ENCODE measurements at places on chromosomes 11 and 22.

- DNase-seq: no peak
These were observed 34.0 kb downstream of the FLI1 start for GRCh38 chr11:128727796-128728431.

- DNase-seq: no peak
These were observed 32.3 kb downstream of the ACO2 start for GRCh38 chr22:41501209-41501608.

DNA sequence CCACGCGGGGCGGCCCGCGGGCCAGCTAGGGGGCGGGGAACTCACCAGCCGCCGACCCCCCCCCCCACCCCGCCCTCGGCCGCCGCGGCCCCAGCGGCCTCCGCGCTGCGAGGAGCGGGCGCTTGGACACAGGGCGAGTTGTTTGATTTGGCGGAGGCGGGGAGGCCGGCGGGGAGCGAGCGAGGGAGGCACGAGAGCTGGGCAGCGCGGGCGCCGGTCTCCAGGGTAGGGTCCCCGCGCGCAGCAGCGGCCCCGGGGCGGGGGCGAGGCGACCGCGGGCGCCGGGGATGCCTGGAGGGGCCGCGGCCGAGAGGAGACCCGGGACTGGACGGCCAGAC lies 64.4 kb downstream of the NAV2 start:
- no peak for DNase-seq

- no peak for DNase-seq
These were observed 14.8 kb downstream of the TAB1 start for GRCh38 chr22:39414377-39414776.

GRCh38 chr22:48259991-48260670 lies 1497.7 kb downstream of the TBC1D22A start:
- DNase-seq: no peak

DNA sequence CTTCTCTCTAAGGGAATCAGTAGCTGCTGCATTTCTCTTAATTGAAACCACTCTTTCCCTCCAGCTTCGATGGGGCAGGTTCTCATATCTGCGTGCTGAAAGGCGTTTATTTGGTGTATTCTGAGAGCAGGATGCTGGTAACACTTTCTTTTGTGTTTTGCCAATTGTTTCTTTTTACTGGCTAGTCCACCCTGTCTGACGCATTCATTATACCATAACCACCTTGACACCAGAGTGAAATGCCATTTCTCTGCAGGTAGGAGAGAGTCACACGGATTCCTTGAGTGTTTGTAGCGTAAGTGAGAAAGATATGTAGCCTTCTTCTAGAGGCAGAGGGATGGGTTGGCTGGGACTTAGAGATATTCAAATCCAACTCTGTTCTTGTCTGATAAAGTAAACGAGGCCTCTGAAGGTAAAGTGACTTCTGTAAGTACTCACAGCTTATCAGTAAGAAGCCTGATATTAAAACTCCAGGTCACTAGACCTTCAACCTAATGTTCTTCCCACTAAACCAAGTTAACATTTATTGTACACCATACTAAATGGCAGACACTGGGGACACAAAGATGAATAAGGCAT lies 21.4 kb downstream of the CD44 start:
- no peak for DNase-seq

DNA sequence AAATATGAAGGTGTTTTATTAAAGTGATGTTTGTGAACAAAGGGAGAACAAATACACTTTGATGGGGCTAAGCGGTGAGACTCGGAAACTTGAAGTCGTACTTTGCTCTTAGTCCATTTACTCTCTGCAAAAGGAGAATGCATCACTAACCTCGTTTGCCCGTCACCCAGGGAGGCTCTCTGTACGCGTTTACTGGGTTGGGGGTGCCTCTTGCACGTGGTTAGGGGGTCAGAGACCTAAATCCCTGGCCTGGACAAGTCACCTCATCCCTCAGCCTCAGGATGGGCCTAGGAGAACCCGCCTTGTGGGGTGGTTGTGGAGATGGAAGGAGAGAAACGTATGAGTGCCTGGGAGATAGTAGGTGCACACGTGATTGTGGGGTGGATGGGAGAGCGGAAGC lies 803 bp upstream of the IFT27 start:
- DNase-seq: no peak

DNA sequence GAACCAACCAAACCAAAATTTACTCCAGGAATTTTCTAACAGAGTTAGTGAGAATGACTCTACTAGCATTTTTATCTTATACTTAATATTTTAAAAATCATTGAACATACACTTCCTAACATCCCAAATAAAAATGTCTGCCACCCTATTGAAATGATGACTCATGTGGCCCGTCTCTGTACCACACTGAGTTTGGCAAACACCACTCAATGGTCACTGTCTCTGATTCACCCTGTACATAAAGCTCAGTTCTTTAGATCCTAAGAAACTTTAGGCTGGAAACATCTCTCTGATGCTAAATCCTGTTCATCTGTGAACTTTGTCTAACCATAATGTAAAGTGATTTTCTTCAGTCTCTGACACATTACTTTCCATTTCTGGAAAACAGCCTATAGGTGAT lies 182.0 kb downstream of the CWF19L2 start:
- DNase-seq: no peak

- no peak for DNase-seq
These were observed 47.8 kb downstream of the FLRT1 start for GRCh38 chr11:64083398-64084080.

DNA sequence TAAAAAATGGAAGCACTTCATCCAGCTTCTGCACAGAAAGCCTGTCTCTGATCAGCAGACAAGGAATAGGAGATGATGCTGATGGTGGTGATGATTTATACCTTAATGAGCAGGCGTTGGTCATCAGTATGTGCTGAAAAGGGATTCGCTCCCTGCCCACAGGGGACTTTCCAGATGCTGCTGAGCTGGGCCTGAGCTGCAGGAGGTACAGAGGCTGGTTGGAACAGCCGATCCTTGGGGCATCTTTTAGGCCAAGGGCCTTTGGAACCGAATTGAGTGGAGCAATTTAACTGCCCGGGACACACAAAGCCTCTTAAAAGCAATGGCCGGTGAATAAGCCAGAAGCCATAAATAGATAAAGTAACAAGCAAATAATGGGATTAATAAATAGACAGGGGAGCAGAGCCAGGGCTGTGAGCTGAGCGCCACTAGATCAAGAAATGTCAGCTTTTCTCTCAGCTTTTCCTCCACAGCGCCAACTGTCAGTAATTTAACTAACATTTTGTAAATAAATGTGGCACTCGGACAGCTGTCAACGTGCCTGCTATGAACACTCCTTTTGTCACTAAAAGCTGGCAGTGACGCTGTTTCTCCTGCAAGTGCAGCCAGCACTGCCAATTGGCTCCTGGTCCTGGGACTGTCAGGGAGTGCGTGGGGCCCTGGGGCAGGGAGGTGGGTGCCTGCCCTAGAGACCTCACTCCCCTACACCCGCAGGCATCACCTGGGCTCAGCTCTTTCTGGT lies 562.3 kb downstream of the NTM start:
- no peak for DNase-seq

DNA sequence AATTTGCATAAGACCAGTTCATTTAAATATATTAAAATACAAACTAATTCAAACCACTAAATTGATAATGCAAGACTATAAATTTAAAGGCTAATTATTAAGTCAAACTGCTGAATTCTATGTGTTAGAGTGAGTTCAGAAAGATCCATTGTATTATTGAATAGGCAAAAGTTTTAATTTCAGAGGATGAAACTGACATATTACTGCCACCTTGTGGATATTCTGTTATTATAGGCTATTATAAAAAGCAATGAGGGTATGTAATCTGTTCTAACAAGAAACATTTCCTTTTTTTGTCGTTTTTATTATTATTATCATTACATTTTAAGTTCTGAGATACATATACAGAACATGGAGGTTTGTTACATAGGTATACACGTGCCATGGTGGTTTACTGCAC lies 20.9 kb upstream of the NAALAD2 start:
- DNase-seq: no peak

GRCh38 chr11:114281388-114281956 lies 14.7 kb upstream of the NNMT start:
- DNase-seq: no peak

DNA sequence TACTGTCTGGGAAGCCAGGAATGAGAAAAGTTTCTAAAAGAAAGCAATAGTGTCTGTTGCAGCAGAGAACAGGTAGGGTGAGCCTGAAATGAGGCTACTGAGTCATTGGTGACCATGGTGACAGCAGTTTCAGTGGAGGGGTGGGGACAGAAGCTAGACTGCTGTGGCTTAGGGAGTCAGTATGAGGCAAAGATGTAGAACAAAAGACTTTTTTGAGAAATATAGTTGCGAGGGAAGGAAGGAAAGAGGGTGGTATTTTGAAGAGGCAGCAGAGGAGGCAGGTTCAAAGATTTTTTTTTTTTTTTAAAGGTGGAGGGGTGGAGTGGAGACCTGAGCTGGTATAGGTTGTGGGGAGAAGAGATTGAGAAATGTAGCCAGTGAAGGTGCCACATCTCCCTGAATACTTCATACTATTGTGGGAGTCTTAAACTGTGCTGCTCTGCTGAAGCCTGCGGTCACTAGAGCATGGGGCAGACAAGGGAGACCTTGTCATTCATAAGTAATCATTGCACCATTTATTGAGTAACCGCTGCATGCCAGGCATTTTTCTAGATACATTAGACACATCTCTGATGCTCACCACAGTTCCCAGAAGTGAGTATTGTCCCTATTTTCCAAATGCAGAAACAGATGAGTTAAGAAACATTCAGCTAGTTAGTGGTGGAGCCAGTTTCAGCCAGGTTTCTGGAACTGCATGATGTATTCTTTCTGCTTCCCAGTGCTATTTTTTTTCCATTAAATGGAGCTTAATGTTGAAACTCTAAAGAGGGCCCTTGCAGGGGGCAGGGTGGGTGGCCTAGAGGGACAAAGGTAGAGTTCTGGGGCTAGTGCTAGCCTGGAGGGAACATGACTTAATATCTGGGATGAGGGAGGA lies 49.9 kb downstream of the STIM1 start:
- peak; percentile 57 for DNase-seq

- no peak for DNase-seq
These were observed 75.2 kb downstream of the USP47 start for GRCh38 chr11:11916981-11917399.

GRCh38 chr22:21646608-21647590 lies 4.8 kb downstream of the SDF2L1 start:
- peak; percentile 74 for DNase-seq

GRCh38 chr11:40380835-40381234 lies 1078.6 kb downstream of the LRRC4C start:
- DNase-seq: no peak

- no peak for DNase-seq
These were observed 23.0 kb upstream of the BARX2 start for GRCh38 chr11:129352676-129353075.

DNA sequence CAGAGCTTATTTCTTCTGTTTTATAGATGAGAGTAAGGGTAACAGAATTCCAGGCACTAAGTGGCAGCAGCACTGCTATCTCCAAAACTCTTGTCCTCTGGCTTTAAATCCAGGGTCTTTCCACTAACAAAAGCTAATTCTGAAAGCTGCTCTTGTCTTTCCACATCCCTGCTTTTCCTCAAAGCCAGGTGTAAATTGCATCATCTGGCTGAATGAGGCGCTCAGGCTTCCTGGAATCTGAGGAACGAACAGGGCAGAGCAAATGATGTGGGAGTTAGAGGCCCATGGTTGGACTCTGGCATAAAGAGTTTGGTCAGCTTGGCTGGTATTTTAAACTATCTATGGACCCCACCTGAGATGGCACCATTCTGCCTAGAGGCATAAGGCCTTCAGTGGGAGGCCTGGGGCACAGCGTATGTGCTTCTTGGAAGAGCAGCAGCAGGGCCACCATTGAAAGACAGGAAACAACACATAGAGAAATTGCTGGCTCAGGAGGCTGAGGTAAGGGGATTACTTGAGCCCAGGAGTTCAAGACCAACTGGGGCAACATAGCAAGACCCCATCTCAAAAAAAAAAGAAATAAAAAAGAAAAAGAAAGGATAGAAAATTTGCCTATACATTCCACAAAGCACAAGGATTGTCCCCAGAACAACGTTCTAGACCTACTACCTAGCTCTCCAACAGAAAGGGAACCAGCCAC lies 1.9 kb downstream of the KCNJ5 start:
- no peak for DNase-seq

GRCh38 chr11:112161012-112161411 lies 2.9 kb downstream of the IL18 start:
- no peak for DNase-seq

- DNase-seq: no peak
These were observed 8.5 kb downstream of the TMEM258 start for GRCh38 chr11:61783717-61784505.

GRCh38 chr22:20970939-20971657 lies 4.0 kb downstream of the AIFM3 start:
- DNase-seq: no peak

GRCh38 chr22:47533961-47534803 lies 771.7 kb downstream of the TBC1D22A start:
- DNase-seq: no peak

GRCh38 chr11:69691463-69691862 lies 12.4 kb downstream of the FGF19 start:
- DNase-seq: no peak
